Natural killer cell treated with Interleukin-12 subunit alpha and Interleukin-12 subunit beta and Interleukin-15 and Interleukin-18, amount 100 ng/mL, for 72 hours (primary cell): ENCODE measurements at places on chromosomes 7 and 10. TPM values are rescaled to one million over a fixed set of nuclear protein-coding genes. Genes with fewer than 3 reads are reported as not detected.

GRCh38 chr10:71316786-71317160 lies 2.3 kb upstream of the SLC29A3 start:
- no peak for DNase-seq
- H3K27me3 ChIP-seq, result peaks cover 14% of the 10 kb centered on the region
- H3K4me3 ChIP-seq, result no peak overlapping the region
- H3K36me3 ChIP-seq, result no peaks in the 10 kb centered on the region
- H3K4me1 ChIP-seq, result peaks cover 5% of the 10 kb centered on the region

- H3K27ac ChIP-seq, result no peak overlapping the region
- DNase-seq, result no peak
- H3K4me1 ChIP-seq, result peaks cover 13% of the 10 kb centered on the region
- H3K27me3 ChIP-seq, result no peaks in the 10 kb centered on the region
Measured at GRCh38 chr7:824081-824480, 8.2 kb upstream of the SUN1 start.

The FAM131B gene
- total RNA-seq, result 2.9 TPM

- no peak overlapping the region for H3K27ac ChIP-seq
- H3K4me3 ChIP-seq, result no peak overlapping the region
- no peaks in the 10 kb centered on the region for H3K36me3 ChIP-seq
- H3K27me3 ChIP-seq, result peaks cover 6% of the 10 kb centered on the region
Measured at GRCh38 chr7:137625197-137625596, 221.6 kb downstream of the DGKI start.

- no peaks in the 10 kb centered on the region for H3K36me3 ChIP-seq
- H3K4me1 ChIP-seq, result no peaks in the 10 kb centered on the region
- H3K27me3 ChIP-seq, result peaks cover 8% of the 10 kb centered on the region
- no peak for DNase-seq
Measured at GRCh38 chr10:70190581-70190980, 20.3 kb upstream of the SAR1A start.

- peaks cover 4% of the 10 kb centered on the region for H3K4me1 ChIP-seq
- no peaks in the 10 kb centered on the region for H3K36me3 ChIP-seq
- H3K27me3 ChIP-seq, result no peaks in the 10 kb centered on the region
- DNase-seq, result no peak
Measured at GRCh38 chr7:17466216-17466615, 167.8 kb downstream of the AHR start.

The ZNF467 gene
- total RNA-seq, result 0.28 TPM

GRCh38 chr10:71152043-71152442 lies 60.3 kb upstream of the UNC5B start:
- H3K36me3 ChIP-seq, result no peaks in the 10 kb centered on the region
- DNase-seq, result no peak
- no peaks in the 10 kb centered on the region for H3K4me1 ChIP-seq

The AQP1 gene
- total RNA-seq, result 0.14 TPM

DNA sequence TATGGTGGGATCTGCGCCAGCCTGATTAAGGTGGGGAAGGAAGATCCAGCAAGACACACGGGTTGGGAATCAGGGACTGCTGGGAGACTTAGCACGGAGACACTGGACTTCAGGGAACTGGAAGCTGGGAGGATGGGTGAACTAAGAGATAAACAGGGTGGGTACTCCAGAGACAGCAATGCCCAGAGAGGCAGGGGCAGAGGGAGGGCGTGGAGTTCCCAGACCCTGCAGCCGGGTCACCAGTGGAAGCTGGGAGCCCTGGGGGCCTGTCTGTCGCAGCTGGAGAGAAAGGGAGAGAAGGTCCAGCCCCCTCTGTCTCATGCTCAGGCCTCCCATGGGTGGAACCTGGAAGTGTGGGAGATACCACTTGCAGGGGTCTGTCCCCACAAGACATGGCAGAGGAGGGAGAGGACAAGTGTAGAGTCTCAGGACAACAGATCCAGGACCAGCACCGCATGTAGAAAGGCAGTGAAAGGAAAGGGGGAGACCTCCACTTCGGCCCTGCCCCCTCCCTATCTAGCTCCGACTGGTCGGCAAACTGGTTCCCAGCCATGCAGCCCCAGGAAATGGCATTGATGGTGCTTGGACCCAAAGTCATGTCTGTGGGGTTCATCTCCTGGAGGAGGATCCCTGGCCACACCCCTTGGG lies 44.4 kb downstream of the AOC1 start:
- H3K4me3 ChIP-seq, result no peak overlapping the region
- H3K27me3 ChIP-seq, result peaks cover 62% of the 10 kb centered on the region
- H3K4me1 ChIP-seq, result peaks cover 11% of the 10 kb centered on the region
- H3K27ac ChIP-seq, result no peak overlapping the region

DNA sequence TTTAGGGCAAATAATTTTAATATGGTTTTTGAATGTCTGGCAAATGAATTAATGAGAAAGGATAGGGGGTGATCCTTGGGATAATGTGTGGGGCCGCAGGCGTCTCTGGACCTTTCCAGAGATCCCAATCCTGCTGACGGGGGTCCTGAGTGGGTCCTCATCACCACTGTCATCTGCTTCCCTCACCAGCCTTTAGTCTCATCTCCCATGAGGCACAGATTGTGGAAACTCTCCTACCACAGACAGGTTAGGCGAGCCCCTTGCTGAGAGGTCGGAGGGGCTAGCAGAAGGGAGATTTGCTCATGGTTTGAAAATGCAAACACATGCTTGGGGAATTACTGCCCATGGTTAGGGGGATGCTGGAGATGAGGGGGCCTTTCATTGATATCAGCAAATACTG lies 484.6 kb downstream of the RPS24 start:
- peaks cover 12% of the 10 kb centered on the region for H3K27me3 ChIP-seq
- no peak overlapping the region for H3K4me3 ChIP-seq

The PGAM2 gene
- not detected for total RNA-seq

The NRP1 gene
- total RNA-seq, result 1.5 TPM

DNA sequence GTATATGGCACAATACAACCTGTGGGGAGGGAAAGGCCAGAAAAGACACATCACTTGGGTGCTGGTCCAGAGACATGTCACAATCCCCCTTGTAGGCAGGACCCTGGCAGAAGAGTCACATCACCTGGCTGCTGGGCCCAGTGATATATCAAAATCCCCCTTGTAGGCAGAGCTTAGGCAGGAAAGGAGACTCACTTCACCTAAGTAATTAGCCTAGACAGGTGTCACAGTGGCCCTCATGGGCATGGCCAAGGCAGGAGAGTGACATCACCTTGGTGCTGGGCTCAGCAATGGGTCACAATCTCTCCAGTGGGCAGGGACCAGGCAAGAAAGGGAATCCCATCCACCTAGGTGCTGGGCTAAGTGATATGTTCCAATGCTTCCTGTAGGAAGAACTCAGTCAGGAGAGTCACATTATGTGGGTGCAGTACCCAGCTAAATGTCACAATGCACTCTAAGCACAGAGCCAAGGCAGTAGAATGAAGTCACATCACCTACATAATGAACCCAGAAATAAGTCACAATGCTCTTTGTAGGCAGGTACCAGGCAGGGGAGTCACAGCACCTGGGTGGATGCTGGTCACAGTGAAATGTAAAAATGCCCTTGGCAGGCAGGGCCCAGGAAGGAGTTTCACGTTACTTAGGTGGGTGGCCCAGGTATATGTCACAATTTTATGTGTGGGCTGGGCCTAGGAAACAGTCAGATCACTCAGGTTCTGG lies 18.9 kb upstream of the ZNF736 start:
- no peak overlapping the region for H3K27ac ChIP-seq
- H3K4me1 ChIP-seq, result peaks cover 4% of the 10 kb centered on the region
- H3K27me3 ChIP-seq, result no peaks in the 10 kb centered on the region

DNA sequence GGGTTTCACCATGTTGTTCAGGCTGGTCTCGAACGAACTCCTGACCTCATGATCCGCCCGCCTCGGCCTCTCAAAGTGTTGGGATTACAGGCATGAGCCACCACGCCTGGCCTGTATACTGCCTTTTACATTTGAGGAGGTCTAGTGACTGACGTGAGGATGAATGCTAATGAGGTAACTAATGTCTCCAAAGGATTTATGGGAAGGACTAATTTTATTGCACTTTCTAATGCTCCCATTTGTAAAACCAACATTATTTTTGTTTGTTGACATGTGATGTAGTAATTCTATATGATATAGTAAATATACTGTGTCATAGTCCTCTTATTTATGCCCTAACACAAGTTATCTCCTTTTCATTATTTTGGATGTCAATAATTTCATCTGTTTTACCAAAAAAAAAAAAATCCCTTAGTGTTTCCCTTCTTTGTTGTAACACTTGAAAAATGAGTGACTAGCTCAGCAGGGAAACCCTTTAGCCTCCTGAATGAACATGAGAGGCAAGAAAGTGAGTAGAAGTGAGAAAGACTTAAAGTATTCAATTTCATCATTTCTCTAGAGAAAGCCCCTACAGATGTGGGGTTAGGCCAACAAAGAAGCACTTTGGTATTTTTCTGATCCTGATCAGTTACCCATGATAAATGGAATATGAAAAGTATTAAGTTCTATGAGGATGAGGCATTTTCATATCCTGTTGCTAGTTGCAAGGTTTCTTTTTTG lies 596.9 kb upstream of the PCDH15 start:
- no peak overlapping the region for H3K4me3 ChIP-seq
- H3K27me3 ChIP-seq, result no peaks in the 10 kb centered on the region
- H3K36me3 ChIP-seq, result no peaks in the 10 kb centered on the region

The CCL24 gene
- 0.90 TPM for total RNA-seq

DNA sequence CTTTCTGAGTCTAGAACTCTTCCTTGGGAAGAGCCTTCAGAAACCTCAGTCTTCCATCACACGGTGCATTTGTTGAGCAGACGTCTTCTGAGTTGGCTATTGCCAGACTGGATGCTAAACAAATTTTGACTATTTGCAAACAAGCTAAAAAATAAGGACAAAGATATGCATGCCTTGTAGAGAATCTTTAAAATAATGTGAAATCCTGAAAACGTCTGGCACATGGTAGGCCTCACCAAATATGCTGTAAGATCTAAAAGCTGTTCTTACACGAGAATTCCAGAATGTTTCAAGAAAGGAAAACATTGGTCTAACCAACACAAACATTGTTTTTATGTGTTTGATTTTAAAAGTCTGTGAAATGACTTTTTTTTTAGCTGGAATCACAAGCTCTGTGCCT lies 11.3 kb downstream of the ZNF467 start:
- H3K36me3 ChIP-seq, result no peaks in the 10 kb centered on the region
- H3K4me3 ChIP-seq, result no peak overlapping the region
- H3K27me3 ChIP-seq, result no peaks in the 10 kb centered on the region
- no peak for DNase-seq
- H3K27ac ChIP-seq, result no peak overlapping the region

- H3K4me1 ChIP-seq, result no peaks in the 10 kb centered on the region
- DNase-seq, result no peak
- no peaks in the 10 kb centered on the region for H3K36me3 ChIP-seq
- no peaks in the 10 kb centered on the region for H3K27me3 ChIP-seq
- H3K4me3 ChIP-seq, result no peak overlapping the region
Measured at GRCh38 chr10:121524157-121524817, 74.0 kb downstream of the FGFR2 start.

DNA sequence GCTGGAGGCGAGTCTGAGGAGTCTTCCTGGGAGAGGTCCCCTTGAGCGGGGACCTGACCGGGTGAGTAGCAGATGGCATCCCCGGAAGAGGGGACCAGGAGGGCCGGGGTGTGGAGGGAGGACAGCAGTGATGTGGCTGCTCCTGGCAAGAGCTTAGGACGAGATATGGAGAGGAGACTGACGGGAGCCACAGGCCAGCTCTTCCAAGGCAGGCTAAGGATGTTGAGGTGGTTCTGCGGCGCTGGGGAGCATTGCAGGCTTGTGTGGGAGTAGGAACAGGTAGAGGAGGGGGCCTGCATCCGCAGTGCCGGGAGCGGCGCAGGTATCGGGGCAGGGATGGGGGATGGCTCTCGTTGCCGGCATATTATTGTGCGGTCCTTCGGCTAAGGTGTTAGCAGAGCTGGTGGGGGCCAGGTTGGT lies 76.7 kb upstream of the ANLN start:
- H3K4me3 ChIP-seq, result no peak overlapping the region
- H3K4me1 ChIP-seq, result no peaks in the 10 kb centered on the region
- no peak overlapping the region for H3K27ac ChIP-seq
- no peak for DNase-seq

- no peak for DNase-seq
- H3K4me1 ChIP-seq, result no peaks in the 10 kb centered on the region
- no peak overlapping the region for H3K27ac ChIP-seq
- H3K4me3 ChIP-seq, result no peak overlapping the region
Measured at GRCh38 chr10:19077276-19077675, 28.7 kb downstream of the MALRD1 start.

The PCLO gene
- total RNA-seq, result not detected

- H3K4me1 ChIP-seq, result peaks cover 34% of the 10 kb centered on the region
- peak overlapping the region; percentile 100 for H3K4me3 ChIP-seq
- H3K27me3 ChIP-seq, result no peaks in the 10 kb centered on the region
- DNase-seq, result no peak
Measured at GRCh38 chr7:135661311-135662122, 797 bp upstream of the STMP1 start.

The CAMK1D gene
- 16.3 TPM for total RNA-seq

GRCh38 chr7:116772423-116772863 lies 89.9 kb upstream of the CAPZA2 start:
- H3K27ac ChIP-seq, result no peak overlapping the region
- H3K4me1 ChIP-seq, result no peaks in the 10 kb centered on the region
- no peak overlapping the region for H3K4me3 ChIP-seq
- no peaks in the 10 kb centered on the region for H3K27me3 ChIP-seq
- DNase-seq, result no peak
- no peaks in the 10 kb centered on the region for H3K36me3 ChIP-seq

GRCh38 chr10:34432589-34432988 lies 382.5 kb downstream of the PARD3 start:
- H3K27me3 ChIP-seq, result peaks cover 17% of the 10 kb centered on the region
- DNase-seq, result no peak
- no peak overlapping the region for H3K4me3 ChIP-seq
- H3K27ac ChIP-seq, result no peak overlapping the region
- H3K4me1 ChIP-seq, result peaks cover 8% of the 10 kb centered on the region

DNA sequence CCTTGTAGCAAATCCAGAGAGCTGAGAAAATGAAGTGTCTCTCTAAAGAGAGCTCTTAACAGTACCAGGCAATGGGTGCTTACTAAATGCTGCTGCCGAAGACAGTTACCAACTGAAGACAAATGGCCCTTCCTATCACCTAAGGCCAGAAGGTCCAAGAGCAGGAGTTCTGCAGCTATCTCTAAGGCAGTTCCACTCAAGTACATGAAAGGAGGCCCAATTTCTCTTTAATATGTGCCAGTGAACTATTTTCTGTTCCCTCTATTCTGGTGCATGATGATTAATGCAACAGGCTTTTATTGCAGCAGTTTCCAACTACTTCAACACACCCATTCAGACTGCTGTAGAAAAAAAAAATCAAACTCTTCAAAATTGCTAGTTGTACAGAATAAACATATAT lies 122.5 kb downstream of the SLC25A13 start:
- no peak overlapping the region for H3K4me3 ChIP-seq
- no peak overlapping the region for H3K27ac ChIP-seq
- H3K4me1 ChIP-seq, result no peaks in the 10 kb centered on the region
- H3K27me3 ChIP-seq, result no peaks in the 10 kb centered on the region
- no peak for DNase-seq

DNA sequence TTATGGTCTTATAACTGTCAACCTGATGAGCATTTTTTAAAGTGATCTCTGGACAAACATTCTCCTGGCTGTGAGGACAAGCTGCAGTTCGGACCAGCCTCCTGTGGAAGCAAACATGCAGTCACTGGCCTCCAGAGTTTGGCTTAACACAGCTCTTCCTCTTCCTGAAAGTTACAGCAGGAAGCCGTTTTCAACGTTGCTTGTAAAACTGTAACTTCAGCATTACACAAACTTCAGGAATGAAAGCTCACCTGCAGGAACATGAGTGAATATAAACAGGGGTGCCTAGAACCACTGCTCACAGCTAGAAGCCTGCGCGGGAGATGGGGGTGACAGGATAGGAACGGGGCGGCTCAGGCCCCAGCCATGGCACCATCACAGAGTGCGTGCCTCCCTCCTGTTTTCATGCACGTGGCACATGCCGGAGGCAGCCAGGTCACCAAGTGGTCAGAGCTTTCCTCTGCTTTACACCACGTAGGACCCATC lies 292.9 kb upstream of the PITRM1 start:
- H3K27me3 ChIP-seq, result peaks cover 12% of the 10 kb centered on the region
- no peak overlapping the region for H3K4me3 ChIP-seq
- no peaks in the 10 kb centered on the region for H3K36me3 ChIP-seq
- H3K4me1 ChIP-seq, result peaks cover 26% of the 10 kb centered on the region
- DNase-seq, result no peak
